ENCODE measurements at places on chromosomes 11 and 22. TPM values are rescaled to one million over a fixed set of nuclear protein-coding genes. Genes with fewer than 3 reads are reported as not detected.

The MUC6 gene
- total RNA-seq: not detected

The VSIG2 gene
- total RNA-seq: not detected

The ACRV1 gene
- not detected for total RNA-seq

The DDIAS gene
- total RNA-seq: 14.7 TPM

The MYEOV gene
- total RNA-seq: 1.8 TPM

The AASDHPPT gene
- total RNA-seq: 83.6 TPM

GRCh38 chr11:9639099-9639498 lies 24.8 kb upstream of the SWAP70 start:
- DNase-seq: no peak

DNA sequence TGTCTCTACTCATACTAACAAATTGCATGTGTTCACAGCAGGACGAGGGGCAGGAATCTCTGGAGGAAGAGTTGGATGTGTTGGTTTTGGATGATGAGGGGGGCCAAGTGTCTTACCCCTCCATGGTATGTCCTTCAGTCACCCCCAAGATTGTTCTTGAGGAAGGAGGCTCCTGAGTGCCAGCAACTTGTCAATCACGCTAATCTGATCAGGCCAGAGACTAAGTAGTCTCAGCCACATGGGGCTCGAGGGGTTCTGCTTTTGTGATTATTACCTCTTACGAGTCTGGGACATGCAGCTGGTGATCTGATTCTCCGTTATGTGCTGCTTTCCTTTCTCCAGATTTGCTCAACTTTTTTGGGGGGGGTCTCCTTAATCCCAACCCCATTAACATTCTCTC lies 54.3 kb downstream of the CTNND1 start:
- no peak for DNase-seq

DNA sequence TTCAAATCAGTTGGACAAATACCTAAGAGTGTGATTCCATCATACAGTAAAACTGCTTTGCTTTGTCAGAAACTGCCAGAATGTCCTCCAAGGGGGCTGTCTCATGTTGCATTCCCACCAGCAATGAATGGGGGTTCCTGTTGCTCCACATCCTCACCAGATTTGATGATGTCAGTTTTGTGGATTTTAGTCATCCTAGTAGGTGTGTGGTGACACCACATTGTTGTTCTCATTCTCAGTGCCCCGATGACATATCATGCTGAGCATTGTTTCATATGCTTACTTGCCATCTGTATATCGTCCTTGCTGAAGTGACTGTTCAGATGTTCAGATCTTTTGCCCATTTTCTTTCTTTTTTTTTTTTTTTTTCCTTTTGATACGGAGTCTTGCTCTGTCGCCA lies 37.0 kb downstream of the CDPF1 start:
- DNase-seq: no peak

DNA sequence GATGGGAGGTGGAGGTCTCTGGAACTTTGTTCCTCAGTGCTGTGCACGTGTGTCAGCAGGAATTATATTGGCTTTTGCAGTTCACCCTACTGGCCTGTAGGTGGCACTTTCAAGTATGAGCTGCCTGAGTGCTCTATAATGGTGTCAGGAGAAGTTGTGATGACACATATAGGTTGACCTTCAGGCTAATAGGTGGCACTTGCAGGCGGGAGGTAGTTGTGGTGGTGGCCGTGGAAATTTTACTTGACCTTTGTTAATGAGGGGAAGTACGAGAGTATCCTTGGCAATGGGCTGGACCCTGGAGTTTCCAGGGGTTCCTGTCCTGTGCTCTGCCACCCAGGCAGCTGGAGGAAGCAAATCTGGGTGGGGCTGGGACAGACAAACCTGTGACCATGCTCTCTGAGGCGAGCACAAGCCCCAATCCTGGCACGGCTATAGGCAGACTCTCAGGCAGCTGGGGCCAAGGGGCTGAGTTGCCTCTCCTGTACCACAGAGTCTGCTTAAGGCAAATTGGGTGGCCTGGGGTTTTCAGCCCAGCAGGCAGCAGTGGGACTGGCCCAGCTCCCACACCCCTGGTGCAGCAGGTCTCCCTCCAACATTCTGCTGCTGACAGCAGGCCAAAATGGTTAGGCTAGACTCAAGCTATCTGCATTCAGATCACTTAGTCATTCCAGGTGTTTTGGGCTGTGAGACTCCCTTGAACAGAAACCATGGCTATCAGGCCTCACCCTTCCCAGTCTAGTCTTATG lies 147.5 kb upstream of the CTSC start:
- DNase-seq: no peak

DNA sequence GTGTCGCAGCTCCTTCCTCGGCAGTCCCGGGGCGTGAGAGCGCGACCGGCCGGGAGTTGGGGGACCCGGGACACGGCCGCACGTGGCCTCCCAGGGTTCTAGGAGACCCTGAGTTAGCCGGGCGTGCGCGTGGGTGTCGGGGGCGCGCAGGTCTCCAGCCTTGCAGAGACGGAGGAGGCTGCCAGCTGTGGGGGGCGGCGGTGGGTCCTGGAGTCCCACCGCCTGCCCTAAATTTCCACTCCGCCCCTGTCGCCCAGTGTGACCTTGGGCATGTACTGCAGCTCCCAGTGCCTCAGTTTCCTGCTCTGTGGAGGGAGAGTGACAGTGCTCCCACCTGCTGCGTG lies 18.8 kb downstream of the RRP7A start:
- DNase-seq: no peak

GRCh38 chr11:116300232-116300631 lies 472.6 kb downstream of the BUD13 start:
- DNase-seq: no peak

Data from G401 (cell line).